ENCODE measurements at places on chromosomes 4 and X.
A peak's percentile ranks its signal among the peaks of the same experiment; 100 is the strongest.

GRCh38 chrX:10753116-10753515 lies 132.7 kb upstream of the MID1 start:
- no peak for DNase-seq

DNA sequence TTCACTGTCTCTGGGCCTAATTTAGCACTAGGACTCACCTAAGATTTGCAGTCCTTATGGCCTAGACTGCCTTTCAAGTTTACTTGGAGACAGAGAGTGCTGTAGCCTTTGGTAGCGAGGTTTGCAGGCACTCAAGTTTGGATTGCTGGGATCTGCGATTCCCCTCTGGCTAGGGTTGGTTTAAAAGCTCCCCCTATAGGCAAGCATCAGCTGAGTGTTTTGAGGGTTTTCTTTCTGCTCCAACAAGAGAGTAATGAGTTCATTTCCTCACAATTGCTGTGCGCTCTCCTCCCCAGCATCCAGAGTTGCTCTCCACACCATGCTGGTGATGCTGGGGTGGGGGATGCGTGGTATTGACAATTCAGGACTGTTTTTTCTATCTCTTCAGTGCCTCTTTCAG lies 206.9 kb downstream of the GLUD2 start:
- DNase-seq: no peak

- DNase-seq: no peak
Measured at GRCh38 chrX:1264556-1264955, 4.1 kb upstream of the CSF2RA start.

- no peak for DNase-seq
Measured at GRCh38 chr4:118904418-118904817, 15.8 kb downstream of the SYNPO2 start.

- no peak for DNase-seq
Measured at GRCh38 chr4:140005699-140006098, 148.3 kb downstream of the MAML3 start.

DNA sequence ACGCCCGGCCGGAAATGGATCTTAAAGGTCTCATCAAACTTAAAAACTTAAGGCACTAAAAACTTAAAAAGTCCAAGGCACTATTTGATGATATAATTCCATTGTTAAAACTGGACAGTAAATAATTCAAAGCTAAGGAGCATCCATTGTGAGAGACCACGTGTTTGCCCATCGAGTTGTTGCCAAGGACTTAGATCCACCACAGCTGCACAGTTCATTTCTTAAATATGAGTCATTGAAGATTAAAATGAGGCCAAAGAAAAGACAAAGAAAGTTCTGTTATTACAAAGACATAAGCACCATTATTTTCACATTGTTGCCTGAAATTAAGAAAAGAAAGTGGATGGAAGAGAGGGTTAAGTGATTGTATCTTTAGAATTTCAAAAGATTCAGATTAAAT lies 411.5 kb upstream of the FTHL17 start:
- DNase-seq: no peak

GRCh38 chr4:2731907-2732317 lies 24.2 kb downstream of the TNIP2 start:
- no peak for DNase-seq

DNA sequence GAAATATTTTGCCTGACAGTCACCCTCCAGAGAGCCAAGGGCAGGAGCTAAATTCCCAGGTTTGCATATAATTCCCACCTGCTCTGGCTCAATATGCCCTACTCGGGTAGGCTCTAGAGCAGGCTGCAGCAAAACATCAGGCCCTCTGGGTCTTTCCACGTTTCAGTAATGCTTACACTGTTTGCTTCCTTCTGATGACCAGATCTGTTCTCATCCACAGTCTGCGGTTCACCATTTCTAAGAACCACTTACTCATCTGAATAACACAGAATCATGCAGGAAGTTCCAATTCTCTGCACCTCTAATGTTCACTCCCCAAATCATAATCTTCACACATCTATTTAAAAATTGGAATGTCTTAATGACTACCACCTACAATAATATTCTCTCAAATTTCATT lies 141.4 kb downstream of the PPP3CA start:
- peak; percentile 28 for DNase-seq

- DNase-seq: no peak
Measured at GRCh38 chr4:134539729-134540231, 338.2 kb upstream of the PABPC4L start.

GRCh38 chr4:2461246-2461960 lies 7.5 kb upstream of the RNF4 start:
- no peak for DNase-seq

- no peak for DNase-seq
Measured at GRCh38 chr4:159046683-159047082, 56.2 kb upstream of the RAPGEF2 start.

DNA sequence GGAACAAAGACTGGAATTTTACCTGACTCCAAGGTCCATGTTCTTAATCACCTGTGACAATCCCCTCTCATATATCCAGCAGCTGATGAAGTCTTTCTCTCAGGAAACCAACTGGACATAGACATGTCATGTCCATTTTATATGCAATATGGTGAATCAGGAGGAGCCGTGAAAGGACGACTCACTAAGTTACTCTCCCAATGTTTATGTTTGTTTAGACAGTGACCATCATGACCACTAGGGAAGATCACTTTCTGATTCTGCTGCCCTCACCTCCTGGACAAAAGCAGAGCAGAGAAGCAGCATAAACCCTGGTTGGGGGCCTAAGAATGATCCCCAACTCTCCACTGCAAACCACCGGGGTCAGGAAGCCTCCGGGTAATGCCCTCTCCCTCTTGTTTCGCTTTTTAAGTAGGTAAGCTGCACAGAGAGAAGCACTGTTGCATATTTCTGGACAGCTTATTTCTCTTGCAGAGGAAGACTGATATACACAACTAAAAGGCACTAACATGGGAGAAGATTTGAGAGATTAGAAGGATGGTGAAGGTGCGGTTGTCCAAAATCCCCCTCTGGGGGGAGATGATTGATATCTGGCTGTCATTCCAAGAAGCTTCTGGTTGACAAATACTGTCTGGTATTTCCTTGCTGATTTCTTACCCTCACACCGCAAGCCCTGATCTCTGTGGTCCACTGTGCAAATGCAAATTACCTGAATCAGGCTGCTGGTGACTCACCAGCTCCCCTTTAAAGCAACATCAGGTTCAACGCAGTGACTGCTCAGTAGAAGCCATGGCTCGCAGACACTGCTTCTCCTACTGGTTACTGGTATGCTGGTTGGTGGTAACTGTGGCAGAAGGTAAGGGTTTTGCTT lies at the start of gene ODAPH:
Gene ODAPH, plus strand, starts transcription at position 773 of the 871 bp plus-strand sequence. Its CDS starts 17 bp downstream, at position 790.
- no peak for DNase-seq

DNA sequence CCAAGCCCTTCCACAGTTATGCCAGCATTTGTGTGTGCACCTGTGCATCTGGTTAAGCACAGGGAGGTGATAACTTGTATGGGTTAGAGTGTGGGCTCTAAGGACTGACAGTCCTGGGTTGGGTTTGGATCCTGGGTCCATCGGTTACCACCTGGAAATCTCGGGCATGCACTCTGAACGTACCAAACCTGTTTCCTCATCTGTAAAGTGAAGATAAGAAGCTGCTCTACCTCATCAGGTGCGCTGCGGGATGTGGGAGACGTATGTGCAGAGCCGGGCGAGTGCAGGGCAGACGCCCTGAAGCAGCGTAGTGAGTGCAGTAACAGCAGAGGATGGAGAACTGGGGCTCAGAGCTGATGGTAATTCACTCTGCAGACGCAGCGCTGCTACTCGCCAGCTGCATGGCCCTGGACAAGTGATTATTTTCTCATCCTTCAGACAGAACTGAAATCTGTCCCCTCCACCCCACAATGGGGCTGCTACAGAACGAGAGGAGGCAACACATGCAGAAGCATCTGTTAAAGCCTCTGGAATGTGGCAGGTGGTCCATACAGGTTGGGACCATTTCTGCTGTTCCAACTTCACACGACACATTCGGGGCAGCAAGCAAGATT lies 64.4 kb downstream of the HADH start:
- DNase-seq: no peak

DNA sequence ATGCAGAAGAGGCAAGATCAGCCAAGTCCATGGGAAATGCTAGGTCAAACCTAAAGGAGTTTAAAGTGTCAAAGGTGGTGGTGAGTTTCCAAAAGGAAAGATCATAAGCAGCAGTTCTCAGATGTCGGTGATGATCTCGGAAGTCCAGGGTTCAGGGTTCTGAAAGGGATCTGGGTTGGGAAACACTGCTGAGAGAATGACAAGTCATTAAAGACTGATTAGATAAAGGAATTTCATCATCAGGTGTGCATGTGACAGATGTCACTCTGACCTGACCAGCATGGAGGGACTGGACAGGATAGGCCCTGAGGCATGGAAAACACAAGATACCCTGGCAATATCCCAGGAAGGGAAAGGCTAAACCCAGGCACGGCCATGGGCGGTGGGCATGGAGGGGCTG lies 195.7 kb upstream of the TBL1X start:
- DNase-seq: no peak

- DNase-seq: no peak
Measured at GRCh38 chr4:142581881-142582280, 264.2 kb downstream of the INPP4B start.

DNA sequence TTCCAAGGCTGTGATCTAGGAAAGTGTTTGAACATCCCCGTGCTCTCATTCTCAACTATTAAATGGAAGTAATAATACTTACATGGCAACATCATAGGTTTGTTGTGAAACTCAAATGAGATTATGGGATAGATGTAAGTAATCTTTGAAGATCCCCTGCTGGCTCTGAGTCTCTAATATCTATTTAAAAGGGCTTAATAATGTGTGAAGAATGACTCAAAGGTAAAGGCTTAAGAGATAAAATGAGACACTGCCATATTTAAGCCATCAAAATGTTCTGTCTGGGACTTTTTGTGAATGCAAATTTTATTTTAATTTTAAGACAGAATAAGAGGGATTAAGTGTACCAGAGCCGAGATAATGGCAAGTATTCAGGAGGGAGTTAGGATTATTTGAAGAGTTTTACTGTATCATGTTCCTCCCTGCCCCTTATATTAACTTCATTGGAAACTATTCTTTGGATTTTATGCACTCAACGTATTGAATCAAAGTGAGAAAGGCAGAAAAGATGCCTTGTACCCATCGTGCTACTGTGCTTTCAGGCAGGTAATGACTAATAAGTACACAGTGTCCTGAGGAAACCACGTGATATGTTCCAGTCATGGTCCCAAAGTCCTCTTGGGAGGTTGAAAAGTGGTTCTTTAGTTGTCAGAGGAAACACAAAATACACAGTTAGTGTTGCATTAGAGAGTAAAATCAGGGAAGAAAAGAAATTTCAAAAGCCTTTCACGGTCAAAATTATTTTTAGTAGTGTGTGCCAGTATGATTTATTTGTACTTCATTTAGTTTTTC lies 192.4 kb downstream of the RBM46 start:
- DNase-seq: no peak

DNA sequence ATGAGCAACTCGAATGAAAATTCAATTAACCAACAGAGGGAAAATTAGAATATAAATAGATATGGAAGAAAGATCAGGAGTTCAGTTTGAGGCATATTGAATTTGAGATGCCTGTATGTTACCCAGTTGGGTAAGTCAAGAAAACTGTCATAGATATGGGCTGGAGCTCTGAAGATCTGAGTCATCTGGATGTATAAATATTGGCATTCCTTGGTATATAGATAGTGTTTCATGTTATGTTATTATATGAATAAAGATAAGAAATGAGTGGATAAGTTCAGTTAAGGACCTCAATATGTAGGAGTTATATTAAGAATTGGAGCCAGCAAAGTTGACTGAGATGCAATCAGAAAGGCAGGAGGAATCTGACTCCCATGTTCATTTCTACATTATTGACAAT lies 543.6 kb upstream of the SMIM31 start:
- DNase-seq: no peak

- no peak for DNase-seq
Measured at GRCh38 chr4:2127609-2128332, 68.6 kb downstream of the NAT8L start.

DNA sequence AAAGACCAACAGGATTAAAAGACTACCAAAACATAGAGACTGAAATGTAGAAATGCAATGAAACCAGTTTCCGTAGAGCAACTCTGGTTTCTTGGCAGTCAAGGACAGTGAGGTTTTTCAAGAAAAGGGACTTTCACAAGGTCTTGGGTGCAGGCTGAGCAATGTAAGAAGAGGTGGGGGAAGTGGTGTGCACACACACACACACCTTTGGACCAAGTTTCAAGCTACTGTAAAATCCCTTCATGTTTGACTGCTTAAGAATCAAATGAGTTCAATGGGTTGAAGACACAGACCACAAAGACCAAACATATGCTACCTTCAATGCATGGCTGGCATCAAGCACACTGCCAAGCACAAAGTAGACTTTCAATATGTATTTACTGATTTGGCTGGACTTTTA lies 17.8 kb upstream of the MCF2 start:
- no peak for DNase-seq

DNA sequence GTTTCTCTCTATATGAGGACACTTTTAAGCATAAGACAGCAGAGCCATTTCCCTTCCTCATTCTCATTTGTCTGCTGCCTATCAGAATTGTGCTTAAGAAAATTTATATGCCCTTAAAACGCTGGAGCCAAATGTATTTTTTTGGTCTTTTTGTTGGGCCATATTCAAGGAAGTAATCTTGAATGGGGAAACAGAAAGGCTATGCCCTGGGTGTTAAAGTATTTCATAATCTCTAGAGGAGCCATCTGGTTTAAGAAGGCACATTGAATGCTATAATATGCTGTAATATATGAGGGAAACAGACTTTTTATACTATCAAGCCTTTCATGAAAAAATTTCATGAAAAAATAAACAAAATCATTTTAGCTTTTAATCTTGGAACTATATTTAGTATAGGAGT lies 4.3 kb downstream of the DMD start:
- DNase-seq: no peak

DNA sequence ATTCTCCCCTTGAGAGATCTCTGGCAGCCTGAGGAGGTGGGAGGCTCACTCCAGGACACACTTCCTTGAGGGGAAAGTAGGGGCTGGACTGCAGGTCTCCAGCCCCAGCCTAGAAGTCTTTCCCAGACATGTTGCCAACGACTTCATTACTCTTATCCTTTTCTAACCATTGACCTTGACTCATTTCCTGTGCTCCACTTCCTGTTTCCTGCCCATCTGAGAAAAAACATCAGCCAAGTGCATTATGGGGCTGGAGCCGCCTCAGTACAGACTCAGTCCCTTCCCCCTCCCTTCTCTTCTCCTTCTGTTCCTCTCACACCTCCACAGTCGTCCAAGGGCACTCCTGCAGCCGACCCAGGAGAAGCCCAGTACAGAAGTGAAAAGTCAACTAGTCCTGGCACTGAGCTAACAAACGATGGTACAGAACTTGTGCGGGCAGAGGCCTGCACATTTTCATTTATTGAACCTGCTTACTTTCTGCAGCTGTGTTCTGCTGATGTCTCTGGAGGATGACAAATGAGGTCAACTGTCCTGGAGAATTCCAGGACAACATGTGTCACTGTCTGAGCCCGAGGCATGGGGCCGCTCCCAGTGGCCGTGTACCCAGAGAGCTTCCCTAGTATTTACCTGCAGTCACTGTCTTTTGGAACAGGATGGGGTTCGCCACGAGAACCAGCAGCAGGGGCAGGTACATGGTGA lies 20.1 kb downstream of the GPR143 start:
- no peak for DNase-seq
